ENCODE measurements at places on chromosomes 11 and 22.
A peak's percentile ranks its signal among the peaks of the same experiment; 100 is the strongest.

DNA sequence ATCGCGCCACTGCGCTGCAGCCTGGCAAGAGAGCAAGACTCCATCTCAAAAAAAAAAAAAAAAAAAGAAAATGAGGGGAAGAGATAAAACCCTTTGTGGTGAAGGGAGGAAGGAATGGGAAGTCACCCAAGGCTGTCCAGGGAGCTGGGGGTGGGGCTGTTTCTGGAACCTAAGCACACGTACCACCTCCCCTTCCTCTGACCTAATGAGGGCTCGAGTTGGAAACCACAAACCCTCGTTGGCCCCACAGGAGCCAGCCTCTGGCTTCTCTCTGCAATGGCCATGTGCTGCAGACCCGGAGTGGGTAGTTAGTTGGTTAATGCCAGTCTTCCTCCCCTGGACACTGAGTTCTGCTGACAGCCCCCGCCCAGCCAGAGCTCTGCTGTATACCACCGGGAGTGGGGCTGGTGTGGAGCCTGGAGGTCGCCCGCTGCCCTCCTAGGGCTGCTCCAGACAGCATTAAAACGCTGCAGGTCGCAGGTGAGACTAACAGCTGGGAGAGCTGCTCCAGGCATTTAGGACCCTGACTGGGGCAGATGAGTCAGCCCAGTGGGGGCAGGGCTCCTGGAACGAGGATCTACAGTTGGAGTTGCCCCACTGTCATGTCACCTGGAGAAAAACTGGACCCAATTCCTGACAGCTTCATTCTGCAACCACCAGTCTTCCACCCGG, at the start of gene LGALS12:
TSS of gene LGALS12 (plus strand) at position 228 of the 672 bp plus-strand sequence. CDS start at position 603, 375 bp downstream.
- DNase-seq: no peak

GRCh38 chr11:67211656-67212436, 54.4 kb upstream of the GRK2 start:
- no peak for DNase-seq

- DNase-seq: no peak
Measured at GRCh38 chr11:2202071-2202899, 30.7 kb upstream of the TH start.

- no peak for DNase-seq
Measured at GRCh38 chr11:134846328-134847082, 434.5 kb upstream of the B3GAT1 start.

DNA sequence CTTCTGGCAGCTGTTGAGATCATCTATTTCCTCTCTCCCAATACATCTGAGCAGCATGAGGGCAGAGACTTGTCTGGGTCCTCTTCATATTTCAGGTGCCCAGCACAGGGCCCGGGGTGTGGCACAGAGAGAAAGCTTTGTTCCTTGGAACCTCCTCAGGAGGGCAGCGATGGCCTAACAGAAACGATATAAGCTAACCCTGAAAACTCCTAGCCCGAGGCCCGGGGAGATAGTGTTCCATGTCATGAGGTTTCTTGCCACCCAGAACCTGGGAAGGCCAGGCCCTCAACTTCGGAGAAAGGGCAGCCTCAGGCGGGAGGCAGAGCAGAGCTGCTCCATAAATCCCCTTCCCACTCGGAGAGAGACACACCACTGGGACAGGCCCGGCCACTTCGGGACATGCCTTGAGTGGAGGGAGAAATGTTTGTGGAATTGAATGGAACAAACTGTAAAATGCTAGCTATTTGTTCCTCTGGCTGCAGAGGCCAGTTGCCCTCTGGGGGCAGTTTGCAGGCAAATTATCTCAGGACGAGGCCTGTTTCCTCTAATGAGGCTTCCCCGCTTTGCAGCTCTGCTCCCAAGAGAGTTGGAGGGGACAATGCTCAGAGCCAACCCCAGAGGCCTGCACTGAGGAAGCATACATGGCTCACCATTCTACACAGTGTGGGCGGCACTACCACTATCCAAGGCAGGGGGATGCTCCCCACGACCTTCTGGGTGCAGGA, 11.6 kb downstream of the ARRB1 start:
- DNase-seq: no peak

DNA sequence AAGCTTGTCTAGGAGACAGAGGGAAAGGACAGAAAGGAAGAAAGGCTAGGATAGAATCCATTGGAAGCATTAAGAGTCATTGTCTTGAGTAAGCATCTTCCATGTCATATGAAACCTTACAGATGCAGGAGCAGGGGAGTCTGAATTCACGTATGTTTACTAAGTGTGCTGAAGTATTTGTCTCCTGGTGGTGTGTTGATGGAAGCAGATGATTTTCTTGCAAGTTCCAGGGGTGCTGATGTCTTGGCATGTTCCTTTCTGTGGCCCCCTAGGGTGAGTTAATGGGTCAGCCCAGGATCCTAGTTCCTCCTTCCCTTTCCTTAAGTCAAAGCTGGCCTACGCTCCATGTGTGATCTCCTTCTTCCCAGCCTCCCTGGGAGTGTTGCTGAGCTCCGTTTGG, 110.2 kb downstream of the TEAD1 start:
- DNase-seq: no peak

DNA sequence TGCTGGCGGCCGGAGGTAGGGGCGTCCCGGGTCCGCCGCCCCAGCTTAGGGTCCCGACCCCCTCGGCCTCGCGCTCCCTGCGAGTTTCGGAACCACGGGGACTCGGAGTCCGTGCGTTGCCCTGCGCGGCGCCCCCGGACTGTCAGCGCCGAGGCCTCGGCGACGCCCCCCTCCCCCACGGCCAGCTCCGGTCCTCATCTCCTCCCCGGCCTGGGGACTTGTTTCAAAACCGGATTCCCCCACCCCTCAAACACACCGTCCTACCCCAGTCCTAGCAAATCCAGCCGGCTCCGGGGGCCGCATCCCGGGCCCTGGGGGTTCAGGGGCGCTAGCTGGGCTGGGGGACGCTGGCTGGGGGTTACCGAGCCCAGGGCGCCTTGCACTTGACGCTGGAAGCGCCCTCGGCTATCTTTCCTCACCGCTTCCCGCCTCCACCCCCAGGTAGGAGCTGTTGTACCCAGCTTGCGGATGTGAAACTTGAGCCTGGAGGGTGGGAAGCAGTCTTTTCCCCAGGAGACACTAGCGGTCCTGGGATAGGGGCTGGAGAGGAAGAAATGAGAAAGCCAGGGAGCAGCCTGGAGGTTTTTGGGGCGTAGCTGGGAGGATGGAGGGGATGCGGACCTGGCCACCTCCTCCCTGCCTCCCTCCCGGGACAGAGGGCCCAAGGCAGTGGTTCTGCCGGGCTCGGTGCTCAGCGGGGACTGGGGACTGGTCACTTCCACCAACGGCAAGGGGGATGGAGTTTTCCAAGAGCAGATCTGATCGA, 550 bp downstream of the FBLN1 start:
- DNase-seq: no peak

DNA sequence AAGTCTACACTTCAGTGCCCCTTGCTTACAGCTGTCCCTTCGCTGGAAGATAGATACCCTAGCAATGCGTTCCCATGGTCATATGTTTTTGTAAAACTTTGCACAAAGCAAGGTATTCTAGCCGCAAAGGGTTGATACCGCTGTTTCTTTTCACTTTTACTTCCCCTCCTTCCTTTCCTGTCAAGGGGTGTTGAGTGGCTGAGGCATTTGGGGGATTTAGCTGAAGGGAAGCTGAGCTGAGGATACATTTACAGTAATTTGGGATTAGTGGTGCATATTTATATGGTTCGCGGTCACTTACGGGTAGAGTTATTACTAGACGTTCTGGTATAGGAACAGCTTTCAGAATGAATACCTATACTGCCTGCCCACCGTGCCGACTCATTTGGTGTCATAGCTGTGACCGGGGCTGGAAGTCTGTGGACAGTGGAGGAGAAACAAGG, 86.9 kb upstream of the WNT11 start:
- DNase-seq: peak; percentile 23

- DNase-seq: no peak
Measured at GRCh38 chr11:130673698-130674097, 225.3 kb downstream of the ADAMTS15 start.

DNA sequence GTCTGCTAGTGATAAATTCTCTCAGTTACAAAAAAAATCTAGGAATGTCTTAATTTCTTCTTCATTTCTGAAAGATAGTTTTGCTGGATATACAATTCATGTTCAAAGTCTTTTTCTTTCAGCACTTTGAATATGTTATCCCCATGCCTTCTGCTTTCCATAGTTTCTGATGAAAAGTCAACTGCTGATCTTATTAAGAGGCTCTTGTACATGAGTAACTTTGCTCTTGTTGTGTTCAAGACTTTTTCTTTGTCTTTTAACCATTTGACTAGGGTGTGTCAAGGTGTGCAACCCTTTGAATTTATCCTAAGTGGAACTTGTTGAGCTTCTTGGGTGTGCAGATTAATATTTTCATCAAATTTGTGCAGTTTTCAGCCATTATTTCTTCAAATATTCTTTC, 22.1 kb upstream of the ACCSL start:
- no peak for DNase-seq

GRCh38 chr22:20173772-20174171, 22.9 kb upstream of the CCDC188 start:
- no peak for DNase-seq

- DNase-seq: no peak
Measured at GRCh38 chr11:106496677-106497076, 419.2 kb downstream of the AASDHPPT start.

DNA sequence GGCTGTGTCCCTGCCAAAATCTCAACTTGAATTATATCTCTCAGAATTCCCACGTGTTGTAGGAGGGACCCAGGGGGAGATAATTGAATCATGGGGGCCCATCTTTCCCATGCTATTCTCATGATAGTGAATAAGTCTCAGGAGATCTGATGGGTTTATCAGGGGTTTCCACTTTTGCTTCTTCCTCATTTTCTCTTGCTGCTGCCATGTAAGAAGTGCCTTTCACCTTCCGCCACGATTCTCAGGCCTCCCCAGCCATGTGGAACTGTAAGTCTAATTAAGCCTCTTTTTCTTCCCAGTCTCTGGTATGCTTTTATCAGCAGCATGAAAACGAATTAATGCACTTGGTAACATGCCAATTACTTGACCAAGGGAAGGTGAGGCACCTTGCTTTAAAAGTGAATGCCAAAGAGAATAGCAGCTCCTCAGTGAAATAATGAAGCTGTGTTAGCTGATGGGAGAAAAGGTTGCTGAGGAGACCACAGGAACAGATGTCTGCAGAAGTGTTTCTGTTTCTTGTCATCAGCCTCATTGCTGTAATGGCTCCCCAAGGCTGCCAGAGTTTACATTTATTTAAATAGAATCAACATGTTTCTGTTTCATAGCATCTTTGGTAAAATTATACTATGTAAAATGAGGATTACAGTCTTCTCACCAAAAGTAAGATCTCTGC, 89.0 kb upstream of the CD44 start:
- DNase-seq: no peak

GRCh38 chr22:49964136-49965090, 3.8 kb downstream of the PIM3 start:
- DNase-seq: no peak

Data from stimulated activated CD8-positive, alpha-beta memory T cell treated with anti-CD3 and anti-CD28 coated beads, Interleukin-15, amount 100 ng/mL, for 48 hours (primary cell).